ENCODE measurements at places on chromosomes 1 and 21.

DNA sequence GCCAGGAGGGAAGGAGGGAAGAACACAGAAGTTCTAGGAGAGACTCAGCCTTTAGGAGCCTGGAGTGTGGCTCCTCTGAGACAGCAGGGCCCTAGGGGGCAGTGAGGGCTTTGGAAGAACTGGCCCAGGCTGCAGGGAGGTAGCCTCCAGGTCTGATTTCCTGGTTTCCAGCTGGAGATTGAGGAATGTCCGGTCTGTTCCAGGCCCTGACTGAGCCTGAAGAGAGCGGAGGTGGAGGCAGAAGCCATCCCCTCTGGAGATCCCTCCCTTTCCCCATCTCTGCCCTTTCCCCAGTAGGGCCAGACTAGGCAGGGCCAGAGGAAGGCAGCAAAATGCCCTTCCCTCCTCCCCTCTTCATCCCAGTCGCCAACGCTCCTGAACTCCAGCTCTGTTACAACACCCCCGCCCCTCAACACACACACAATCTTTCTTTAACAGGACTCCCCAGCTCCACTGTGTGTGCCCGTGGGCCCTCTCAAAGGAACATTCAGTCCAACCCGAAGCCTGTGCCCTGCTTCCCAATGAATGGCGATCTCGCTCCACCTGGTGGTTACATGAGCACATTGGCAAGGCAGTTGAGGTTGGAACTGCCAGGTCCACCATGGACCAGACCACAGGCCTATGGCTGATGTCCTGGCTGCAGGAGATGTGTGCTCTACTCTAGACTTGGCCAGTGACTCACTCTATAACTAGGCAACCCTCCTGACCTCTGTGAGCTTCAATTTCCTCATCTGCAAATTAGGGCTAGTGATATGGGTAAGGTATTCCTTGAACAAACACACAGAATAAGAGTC is 32.0 kb downstream of the MAP7D1 start:
- DNase-seq, result peak; percentile 94

GRCh38 chr1:197924516-197925123 is 7.4 kb downstream of the LHX9 start:
- peak; percentile 54 for DNase-seq

GRCh38 chr21:42649122-42650032 is 4.0 kb upstream of the PDE9A start:
- no peak for DNase-seq

GRCh38 chr1:81158592-81158991 is 642.1 kb upstream of the ADGRL2 start:
- no peak for DNase-seq

DNA sequence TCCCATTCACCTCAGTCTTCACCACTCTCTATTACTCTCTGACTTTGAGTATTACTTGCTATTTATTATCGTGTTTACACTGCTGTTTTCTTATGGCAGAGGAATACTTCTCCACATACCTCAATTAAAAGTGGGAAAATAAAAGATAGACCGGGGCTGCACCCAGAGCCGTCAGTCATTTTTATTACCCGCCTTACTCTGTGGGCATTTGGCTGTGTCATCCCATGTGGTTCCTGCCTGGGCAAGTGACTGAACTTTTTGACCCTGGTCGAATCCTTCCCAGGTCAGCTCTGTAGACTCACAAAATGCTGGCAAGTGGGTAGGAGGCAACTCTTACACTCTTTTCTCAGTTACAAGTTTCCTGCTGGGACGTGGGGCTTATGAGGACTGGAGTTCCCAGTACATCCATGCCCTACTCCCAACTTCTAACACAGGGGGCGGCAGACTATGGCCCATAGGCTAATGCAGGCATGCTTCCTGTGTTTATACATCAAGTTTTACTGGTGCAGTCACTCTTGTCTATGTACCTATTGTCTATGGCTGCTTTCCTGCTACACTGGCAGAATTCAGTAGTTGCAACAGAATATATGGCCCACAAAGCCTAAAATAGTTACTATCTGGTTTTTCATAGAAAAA is 69.5 kb upstream of the KCND3 start:
- DNase-seq, result no peak

DNA sequence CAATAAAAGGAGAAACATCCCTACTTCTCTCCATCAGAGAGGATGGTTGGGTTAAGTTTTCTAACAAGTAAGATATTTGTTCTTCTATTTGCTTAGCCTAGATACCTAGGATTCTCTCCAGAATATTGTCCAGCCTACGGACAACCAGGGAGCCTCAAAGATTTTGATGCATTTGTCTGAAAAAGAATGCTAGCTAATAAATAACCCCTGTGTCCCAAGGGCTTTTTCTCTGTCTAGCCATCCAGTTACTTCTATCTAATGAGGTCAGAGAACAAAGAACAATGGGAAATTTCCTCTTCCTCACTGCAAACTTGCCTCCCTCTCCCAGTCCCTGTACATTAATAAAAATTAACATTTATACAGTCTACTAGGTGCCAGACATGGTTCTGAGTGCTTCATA is 810 bp downstream of the RGS5 start:
- DNase-seq, result no peak

DNA sequence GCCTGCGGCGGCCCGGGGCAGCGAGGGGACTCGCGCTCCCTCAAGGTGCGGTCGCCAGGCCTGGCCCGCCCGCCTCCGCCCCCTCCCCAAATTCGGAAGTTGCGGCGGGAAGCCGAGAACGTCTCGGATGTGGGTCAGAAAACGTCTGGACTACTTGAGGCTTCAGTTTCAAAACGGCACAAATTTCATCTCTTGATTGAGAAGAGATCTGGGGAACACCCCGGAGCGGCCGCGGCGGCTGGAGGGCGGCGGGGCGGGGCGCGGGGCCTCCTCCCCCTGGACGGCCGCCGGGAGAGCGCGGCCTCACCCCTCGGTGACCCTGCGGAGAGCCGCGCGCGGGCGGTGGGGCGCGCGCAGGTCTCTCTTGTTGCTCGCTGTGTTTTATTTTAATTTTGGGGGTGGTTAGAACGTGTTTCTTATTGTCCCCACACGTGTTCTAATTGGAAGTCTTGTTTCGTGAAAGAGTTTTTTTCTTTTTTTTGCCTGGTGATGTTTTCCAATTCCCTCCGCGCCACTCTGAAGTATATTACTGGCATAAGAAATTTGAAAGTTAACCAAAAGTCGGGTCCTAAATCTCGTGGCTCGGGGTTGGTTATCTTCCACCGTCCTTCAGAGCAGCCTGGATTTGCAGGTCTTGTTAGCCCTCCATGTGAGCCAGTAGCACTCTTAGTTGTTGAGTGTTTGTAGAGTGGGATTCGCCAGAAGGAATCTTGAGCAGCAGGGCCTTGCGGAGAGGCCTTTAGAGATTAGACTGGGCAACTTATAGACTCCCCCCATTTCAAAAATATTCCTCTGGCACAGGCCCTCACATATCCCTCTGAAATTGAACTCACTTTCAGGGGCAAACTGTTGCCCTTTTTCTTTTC is 749 bp downstream of the PCBP3 start:
- peak; percentile 35 for DNase-seq

- DNase-seq, result no peak
Observed at GRCh38 chr1:79532555-79532954, 526.0 kb upstream of the ADGRL4 start.

GRCh38 chr1:224727351-224728289 is 111.5 kb downstream of the CNIH3 start:
- peak; percentile 36 for DNase-seq

DNA sequence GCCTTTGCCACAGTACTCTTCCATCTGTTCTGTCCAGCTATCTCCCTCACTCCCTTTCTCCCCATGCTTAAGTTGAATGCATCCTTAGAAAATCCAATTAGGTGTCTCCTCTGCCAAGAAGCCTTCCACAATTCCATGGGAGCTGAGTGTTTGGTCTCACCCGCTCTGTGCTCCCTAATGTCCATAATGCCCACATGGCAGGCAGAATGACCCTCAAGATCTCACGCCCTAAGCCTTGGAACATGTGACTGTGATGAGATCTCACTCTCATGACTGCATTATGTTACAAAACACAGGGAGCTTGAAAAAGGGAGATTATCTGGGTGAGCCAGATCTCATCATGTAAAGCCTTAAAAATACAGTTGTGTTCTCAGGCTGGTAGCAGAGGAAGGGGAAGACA is 229.4 kb downstream of the OMA1 start:
- no peak for DNase-seq

- DNase-seq, result peak; percentile 71
Observed at GRCh38 chr1:209805875-209806760, at the start of gene IRF6. Gene IRF6 (minus strand): TSS chr1:209806142. CDS start chr1:209801413, 4,729 bp downstream.

- DNase-seq, result no peak
Observed at GRCh38 chr1:171661076-171661650, 8.7 kb upstream of the MYOC start.

Data from RPMI7951 (cell line).